ENCODE measurements at places on chromosomes 16 and 17.

GRCh38 chr17:76543826-76544545, 4.1 kb downstream of the PRCD start:
- no peak for DNase-seq

- DNase-seq: no peak
These were observed 497 bp downstream of the BCL7C start for GRCh38 chr16:30893417-30893743.

- no peak for DNase-seq
These were observed 76.4 kb downstream of the WWP2 start for GRCh38 chr16:69838489-69838888.

- no peak for DNase-seq
These were observed 4.9 kb upstream of the LPCAT2 start for GRCh38 chr16:55503726-55504550.

DNA sequence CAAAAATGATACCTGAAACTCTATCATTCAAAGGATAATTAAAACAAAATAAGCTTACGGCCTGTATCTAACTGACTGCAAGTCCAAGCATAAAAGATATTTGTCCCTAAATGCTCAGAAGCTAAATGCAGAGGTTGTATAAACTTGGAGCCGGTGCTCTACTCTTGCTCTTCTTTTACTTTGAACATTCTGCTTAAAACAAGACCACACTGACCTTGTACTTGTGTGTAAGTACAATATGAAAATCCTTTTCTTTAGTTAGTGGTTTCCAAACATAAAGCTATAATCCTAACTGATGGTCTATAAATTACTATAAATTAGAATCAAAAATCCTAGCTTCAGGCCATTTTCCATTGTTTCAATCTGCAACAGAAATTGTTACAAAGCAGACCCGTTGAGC, 74.6 kb downstream of the SPAG9 start:
- DNase-seq: no peak

DNA sequence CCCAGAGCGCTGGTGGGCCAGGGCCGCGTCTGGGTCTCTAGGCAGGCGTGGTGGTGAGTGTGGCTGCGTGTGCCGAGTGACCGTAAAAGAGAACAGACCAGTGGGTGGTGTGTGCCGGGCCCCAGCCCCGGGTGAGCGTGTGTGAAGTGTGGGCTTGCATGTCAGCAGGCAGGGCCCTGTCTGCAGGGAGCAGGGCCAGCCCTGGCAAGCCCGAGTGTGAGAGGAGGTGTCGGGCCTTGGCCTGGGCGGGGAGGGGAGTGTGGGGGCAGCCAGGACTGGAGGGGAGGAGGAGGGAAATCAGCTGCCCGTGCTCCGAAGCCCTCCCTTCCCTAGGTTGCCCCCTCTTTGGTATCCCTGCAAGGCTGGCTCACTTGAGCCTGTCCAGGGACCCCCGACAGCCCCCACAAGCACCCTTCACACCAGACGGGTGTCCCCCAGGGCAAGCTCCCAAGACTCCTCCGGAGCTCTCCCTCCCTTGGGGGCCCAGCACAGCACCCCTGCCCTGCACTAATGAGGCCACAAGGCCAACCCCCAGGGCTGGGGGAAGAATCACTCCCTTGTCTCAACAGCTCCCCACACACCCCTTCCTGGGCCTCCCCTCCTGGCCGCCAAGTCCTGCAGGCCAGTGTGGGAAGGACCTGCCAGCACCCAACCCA, 1.9 kb downstream of the USH1G start:
- DNase-seq: no peak

GRCh38 chr17:63573634-63574033, 23.4 kb downstream of the DCAF7 start:
- no peak for DNase-seq

- no peak for DNase-seq
These were observed 53.8 kb upstream of the SLC25A19 start for GRCh38 chr17:75342996-75343395.

GRCh38 chr17:65362826-65363225, 198.6 kb downstream of the AXIN2 start:
- DNase-seq: no peak

DNA sequence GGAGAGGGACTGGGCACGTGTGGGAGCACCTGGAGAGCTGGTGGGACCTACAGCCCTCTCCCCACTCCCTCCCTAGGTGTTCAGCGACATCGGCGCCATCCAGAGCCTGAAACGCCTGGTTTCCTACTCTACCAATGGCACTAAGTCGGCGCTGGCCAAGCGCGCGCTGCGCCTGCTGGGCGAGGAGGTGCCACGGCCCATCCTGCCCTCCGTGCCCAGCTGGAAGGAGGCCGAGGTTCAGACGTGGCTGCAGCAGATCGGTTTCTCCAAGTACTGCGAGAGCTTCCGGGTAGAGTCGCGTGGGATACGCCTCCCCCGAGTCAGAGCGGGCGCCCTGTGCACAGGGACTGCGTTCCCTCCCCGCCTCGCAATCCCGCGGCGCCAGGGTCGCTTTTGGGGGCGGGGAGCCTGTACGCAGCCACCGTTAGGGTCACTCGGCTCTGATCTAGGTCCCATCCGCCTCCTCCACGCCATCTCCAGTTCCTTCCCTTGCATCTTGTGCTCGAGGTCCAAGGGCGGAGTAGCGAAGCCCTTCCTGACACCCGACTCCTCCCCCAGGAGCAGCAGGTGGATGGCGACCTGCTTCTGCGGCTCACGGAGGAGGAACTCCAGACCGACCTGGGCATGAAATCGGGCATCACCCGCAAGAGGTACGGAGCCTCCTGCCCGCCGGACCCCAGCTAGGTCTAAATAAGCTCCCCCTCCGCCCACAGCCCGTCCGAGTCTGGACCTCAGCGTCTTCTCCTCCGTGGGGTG, 13.0 kb downstream of the SARM1 start:
- no peak for DNase-seq

DNA sequence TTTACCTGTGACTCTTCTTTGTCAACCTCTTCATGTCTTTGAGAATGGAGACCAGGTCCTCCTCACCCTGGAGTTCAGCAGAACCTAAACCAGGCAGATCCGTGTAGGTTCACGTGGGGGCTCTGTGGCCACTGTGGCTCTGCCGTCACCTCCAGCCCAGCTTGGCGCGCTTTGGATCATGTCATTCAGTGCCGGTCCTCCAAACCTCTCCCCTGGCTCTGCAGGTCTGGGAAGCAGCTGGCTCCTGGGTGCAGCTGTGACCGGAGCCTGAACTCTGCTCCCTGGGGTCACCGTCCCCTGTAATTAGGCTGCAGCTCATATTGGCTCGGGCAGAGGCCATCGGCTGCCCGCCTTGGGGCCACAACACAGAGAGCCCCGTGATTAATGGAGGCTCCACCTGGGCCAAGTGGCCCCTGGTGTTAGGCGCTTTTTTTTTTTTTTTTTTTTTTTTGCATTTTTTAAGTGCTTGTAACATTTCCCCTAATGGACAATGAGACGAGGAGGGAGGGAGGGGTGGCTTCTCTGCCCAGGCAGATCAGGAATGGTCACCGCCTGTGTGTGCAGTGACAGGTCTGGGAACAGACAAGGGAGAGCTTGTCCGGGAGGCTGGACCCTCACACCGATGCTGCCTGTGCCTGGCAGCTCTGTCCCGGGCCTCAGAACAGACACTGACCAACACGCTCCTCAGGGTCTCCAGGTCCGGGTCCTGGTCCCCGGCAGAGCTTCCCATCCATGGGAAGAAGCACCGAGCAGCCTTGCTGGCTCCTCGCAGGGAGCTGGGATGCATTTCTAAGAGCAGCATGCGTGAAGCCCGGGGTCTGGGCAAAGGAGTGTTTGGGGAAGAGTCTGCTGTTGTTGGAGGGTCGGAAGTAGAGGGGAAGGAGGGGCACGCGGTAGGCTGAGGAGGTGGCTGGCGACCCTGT, 247.9 kb downstream of the SEC14L1 start:
- no peak for DNase-seq

GRCh38 chr16:53022374-53022773, 30.3 kb downstream of the CHD9NB start:
- DNase-seq: no peak

- no peak for DNase-seq
These were observed 435.0 kb downstream of the MAF start for GRCh38 chr16:79165506-79165905.

DNA sequence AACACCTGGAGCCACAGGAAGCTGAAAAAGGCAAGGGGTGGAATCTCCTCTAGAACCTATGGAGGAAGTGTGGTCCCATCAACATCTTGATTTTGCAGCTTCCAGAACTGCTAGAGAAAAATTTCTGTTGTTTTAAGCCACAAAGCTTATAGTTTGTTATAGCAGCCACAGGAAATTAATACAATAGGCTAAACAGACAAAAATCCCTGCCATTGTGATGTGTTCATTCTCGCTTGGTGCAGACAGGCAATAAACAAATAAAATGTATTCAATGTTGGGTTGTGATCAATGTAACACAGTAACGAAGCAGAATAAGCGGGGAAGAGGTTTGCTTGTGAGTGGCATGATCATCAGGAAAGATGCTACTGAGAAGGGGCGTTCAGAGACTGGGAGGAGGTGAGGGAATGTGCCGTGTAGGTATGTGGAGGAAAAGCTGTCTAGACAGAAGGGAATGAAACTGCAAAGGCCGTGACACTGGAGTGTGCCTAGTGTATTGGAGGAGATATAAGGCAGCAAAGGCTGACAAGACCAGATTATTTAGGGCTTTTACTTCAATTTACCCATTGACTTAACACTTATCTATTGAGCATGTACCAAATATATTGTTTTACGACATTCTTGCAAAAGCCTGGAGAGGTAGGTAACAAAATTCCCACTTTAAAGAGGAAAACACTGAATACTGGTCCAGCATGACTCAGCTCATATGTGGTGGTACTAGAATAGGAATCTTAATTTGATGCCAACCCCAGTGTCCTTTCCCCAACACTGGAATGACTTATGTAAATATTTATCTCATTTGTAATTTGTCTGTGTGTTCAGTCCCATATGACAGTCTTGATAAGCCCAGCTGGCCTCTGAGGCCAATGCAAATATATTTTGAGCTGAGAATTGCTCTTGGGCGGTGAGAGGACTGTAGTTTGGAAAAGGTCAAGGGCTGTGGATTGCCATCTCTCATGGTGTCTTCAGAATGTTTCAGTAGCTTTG, 375.9 kb downstream of the CDH13 start:
- DNase-seq: no peak

GRCh38 chr16:86906623-86907022, 328.3 kb downstream of the FOXL1 start:
- DNase-seq: no peak

DNA sequence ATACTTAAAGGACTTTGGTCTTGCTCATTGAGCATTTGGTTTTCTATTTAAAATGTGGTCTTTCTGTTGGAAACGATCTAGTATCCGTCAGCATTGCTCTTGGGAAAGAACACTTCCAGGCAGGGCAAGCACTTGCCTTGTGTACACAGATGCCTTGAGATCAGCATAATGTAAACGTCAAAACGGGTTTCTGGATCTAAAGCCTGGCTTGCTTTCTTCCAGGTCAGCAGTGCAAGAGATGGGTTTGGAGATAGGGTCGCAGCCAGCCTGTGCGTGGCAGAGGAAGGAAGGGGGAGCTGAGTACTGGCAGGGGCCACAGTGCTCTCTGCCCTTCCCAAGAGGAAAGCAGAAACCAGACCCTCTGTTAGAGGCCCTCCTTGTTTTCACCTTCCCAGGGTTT, 175.5 kb downstream of the LGALS9B start:
- DNase-seq: no peak

- no peak for DNase-seq
These were observed 11.6 kb upstream of the CSNK1D start for GRCh38 chr17:82285141-82285540.

GRCh38 chr16:15466886-15467781, 32.7 kb downstream of the BMERB1 start:
- DNase-seq: no peak

DNA sequence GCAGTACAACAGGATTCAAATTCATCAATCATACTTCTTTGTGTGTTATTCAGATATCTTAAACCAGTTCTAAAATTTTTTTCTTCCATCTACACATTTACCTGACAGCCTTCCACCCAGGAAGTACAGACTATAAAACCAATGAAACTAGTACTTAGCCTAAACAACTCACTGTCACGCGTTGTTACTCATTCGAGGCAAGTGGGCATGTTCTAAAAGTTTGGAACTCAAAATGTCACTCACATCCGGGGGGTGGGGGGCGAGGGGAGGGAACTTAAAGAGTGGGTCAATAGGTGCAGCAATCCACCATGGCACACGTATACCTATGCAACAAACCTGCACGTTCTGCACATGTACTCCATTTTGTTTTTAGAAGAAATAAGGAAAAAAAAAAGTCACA, 90.4 kb upstream of the PLEKHM1 start:
- DNase-seq: no peak

GRCh38 chr16:67451061-67451703, 20.3 kb downstream of the HSD11B2 start:
- no peak for DNase-seq

GRCh38 chr16:85157813-85158742, 45.8 kb upstream of the CIBAR2 start:
- peak; percentile 16 for DNase-seq

- no peak for DNase-seq
These were observed 96.9 kb downstream of the KATNIP start for GRCh38 chr16:27646806-27647205.

DNA sequence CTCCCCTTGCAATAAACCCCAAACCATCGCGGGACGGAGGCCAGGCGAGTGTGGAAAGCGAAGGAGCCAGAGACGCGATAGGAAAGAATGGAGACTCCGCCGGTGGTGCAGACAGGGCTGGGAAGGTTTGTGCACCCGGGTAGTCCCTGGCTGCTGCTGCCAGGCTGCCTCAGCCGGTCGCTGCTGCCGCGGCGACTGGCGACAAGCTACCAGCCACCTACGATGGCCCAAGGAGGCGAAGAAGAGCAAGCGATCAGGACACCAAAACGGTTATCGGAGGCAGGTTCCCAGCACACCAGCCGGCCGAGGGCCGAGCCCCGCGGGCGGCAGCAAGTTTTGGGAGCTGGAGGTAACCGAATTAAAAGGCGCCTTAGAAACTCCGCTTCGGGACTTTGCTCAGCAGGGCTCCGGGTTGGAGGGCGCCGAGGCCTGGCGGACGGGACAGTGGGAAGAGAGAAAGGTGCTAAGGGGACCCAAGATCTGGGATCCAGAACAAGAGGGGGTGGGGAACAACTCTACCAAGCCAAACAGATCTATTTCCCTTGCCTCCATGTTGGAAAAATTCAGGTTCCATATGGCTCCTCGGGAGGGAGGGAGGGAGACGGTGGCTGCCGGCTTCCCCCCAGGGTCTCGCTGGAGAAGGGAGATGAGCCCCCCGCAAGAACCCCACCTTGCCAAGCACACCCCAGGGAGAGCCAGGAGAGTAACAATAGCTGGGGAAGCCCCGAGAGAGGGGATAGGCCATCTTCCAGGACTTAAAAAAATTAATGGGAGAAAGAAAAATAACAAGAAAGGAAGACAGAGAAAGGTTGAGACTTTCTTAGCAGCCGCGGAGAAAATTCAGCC, 9.7 kb upstream of the HOXB2 start:
- DNase-seq: no peak

GRCh38 chr16:70656712-70657263, 10.4 kb downstream of the IL34 start:
- DNase-seq: no peak

GRCh38 chr16:58459344-58460218, 40.4 kb upstream of the NDRG4 start:
- DNase-seq: no peak

GRCh38 chr16:67311607-67312488, 14.7 kb downstream of the KCTD19 start:
- DNase-seq: no peak
